Stimulated activated CD4-positive, alpha-beta T cell treated with anti-CD3 and anti-CD28 coated beads, Interleukin-1b, Interleukin-23, amount 100 ng/mL, for 1 hour (primary cell): ENCODE measurements at places on chromosomes 13 and 19.

DNA sequence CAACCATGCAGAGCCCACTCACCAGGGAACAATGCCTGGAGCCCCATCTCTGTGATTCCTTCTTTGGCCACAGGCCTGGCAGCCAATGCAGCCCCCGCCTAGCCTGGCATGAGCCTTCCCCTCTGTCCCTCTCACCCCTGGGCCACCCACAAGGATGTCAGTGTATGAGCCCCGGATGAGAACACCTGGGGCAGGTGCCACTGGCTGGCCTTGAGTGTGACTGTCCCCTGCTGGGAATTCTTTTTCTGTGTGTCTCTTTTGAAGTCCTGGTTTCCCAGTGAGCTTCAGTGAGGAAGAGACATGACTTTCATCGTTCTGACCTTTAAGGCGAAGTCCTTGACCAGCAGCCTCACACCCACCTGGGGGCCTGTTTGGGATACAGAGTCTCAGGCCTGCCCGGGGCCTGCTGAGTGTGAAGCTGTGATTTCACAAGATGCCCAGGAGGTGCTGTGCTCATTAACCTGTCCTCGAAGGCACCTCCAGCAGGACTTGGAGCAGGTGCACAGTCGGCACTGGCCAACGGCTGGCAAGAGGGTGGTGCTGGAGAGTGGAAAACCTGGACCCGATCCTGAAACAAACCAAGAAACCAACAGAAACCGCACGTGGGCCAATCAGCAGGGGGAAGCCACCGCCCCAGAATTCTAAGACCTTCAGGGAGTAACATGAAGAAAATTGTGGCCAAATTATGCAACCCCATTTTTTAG is 27.4 kb upstream of the SPACA7 start:
- DNase-seq = no peak

DNA sequence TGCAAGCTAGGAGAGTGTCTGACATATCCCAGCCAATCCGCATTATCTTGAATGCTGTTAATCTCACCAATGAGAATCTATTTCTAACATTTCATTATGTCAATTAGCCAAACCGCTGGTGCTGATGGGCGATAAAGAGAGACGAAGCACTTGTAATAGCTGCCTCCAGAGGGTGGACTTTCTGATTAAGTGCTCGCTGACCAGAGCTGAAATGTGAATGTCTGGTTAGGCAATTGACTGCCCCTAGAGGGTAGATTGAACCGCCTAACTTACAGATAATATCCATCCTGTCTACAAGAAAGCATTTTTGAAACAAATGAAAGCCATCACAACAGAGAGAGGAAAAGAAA is 552 bp upstream of the GRWD1 start:
- DNase-seq = no peak

- DNase-seq = no peak
Observed at GRCh38 chr19:29290853-29291252, 77.9 kb upstream of the UQCRFS1 start.

GRCh38 chr19:34838753-34839431 is 65.9 kb upstream of the ZNF599 start:
- no peak for DNase-seq

GRCh38 chr13:106467427-106468122 is 67.9 kb downstream of the EFNB2 start:
- DNase-seq = no peak

GRCh38 chr19:32622002-32622401 is 41.0 kb downstream of the PDCD5 start:
- no peak for DNase-seq

DNA sequence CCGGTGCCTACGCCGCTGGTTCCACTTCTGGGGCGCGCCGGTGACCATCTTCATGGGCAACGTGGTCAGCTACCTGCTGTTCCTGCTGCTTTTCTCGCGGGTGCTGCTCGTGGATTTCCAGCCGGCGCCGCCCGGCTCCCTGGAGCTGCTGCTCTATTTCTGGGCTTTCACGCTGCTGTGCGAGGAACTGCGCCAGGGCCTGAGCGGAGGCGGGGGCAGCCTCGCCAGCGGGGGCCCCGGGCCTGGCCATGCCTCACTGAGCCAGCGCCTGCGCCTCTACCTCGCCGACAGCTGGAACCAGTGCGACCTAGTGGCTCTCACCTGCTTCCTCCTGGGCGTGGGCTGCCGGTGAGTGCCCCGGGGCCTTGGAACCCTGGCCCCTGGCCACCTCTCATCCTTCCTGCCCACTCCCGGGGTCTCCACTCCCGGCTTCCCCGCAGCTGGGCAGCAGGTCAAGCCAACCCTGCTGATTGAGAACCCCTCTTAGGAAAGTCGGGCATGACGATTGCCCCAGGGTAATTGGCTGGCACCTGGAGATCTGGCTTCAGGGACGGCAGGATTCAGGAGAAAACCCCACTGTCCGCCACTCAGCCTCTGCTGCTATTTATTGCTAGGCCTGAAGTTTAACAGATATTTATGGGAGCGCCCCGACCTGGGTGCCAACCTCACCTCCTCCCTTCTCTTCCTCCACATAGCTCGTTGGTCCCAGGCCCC is 39.1 kb downstream of the TRPM4 start:
- no peak for DNase-seq

DNA sequence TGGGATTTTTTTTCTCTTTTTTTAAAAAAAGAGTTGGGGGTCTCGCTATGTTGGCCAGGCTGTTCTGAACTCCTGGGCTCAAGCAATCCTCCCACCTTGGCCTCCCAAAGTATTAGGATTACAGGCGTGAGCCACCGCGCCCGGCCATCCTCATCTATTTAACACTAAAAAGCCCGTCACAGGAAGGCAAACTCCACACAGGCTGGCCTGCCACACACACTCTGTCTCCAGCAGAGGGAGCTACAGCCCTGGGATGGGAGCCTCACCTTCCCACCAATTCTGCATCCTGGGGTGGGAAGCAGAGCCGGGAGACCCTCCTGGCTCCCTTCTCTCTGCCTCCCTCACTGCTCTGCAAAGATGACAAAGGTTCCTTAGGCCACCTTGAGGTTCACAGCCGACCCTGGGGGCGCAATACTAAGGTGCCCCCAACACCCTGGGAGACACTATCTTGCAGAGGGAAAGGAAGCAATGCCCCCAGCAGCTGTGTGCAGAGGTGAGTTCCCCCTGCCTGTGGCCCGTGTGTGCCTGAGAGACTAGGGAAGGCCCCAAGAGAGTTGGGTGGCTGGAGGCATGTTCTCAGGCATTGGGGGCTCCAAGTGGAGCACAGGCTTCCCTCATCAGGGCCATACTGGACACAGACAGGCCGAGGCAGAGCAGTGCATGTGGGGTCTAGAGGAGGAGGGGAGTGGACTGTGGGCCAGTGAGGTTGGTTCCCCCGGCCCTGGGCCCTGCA is 27.4 kb upstream of the TIMM44 start:
- DNase-seq = no peak

- no peak for DNase-seq
Observed at GRCh38 chr19:38812841-38813320, at the start of gene LGALS4. Gene LGALS4, minus strand, starts transcription at chr19:38812945. Its CDS starts 59 bp downstream, at chr19:38812886.
